Cortex of kidney (tissue), 1 donor: ENCODE measurements at places on chromosomes 7 and 10.

GRCh38 chr7:36185756-36186155, 32.7 kb downstream of the EEPD1 start:
- no peak for DNase-seq

DNA sequence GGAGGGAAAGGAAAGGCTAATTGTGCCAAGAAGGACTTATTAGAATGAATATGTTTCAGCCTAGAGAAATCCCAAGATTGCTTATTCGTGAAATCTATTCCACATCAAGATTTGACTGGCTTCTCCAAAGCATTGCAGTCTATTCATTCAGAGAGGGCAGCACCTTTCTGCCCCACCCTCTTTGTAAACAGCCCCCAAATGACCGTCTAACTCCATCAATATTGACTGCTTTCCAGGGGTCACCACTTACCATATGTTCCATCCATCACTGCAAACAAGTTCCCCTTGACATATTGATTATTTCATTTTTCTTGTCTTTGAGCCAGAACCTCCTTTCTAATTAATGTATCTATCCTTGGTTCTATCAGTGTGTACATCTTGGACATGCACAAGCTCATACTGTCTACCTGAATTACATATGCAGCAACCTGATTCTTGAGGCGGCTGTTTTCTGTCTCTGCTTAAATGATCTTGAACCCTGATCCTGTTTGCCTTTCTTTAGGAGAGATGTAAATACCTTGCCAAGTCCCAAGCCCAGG, 44.2 kb upstream of the PTER start:
- DNase-seq = no peak

GRCh38 chr10:2933519-2933918, 133.8 kb upstream of the PFKP start:
- no peak for DNase-seq

DNA sequence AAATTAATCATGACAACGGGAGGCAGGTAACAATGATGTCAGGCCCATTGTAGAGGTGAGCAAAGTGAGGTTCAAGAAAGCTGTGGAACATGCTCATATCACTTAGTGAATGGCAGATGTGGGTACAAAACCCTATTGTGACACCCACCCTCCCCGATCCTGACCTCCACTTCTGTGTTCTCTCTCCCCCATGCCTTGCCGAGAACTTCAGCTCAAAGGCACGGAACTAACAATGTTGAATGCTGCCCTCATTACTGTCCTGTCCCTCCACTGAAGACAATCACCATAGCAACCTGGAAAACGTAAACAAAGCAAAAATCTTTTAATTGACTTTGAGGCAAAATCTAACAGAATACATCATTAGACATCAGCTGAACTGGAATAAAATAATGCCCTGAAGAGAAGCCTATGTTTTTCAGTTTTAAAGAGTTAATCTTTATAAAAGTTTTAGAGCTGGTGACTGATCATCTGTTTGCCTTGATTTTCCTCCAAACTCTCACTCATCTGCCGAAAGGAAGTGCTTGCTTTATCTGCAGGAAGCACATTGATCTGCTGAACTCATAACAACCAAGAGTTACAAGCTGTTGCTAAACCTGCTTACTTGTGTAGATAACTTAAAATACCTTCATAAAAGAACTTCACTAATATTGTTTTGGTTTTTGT, 133.6 kb downstream of the CUBN start:
- DNase-seq = no peak

GRCh38 chr7:128887169-128888038, 23.1 kb downstream of the KCP start:
- DNase-seq = no peak

DNA sequence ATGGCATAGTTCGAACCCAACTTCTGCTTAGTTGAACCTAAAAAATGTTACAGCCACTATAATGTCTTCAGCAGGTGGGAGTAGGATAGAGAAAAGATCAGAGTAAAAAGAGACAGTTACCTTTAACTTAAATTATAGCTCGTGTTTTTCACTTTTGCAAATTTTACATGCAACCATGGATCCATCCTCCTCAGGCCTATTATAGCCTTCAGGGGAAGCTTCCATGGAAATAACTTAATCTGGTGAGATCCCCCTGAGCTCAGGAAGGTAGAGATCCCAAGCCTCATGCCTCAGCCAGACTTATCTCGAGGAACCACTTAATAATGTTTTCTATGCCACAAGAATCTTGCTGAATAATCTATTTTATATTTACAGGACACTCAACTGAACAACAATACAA, 159.4 kb upstream of the FAM3C start:
- no peak for DNase-seq

DNA sequence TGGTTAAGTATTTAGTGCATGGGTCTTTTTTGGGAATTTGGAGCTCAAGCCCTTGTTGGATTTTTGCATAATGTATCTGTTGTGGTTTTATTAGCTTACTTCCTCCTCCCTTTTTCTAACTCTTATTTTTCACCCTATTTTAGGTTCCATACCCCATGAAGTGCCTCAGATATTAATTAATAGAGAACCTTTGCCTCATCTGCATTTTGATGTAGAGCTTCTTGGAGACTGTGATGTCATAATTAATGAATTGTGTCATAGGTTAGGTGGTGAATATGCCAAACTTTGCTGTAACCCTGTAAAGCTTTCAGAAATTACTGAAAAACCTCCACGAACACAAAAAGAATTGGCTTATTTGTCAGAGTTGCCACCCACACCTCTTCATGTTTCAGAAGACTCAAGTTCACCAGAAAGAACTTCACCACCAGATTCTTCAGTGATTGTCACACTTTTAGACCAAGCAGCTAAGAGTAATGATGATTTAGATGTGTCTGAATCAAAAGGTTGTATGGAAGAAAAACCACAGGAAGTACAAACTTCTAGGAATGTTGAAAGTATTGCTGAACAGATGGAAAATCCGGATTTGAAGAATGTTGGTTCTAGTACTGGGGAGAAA, 28.0 kb downstream of the SIRT1 start:
- no peak for DNase-seq

DNA sequence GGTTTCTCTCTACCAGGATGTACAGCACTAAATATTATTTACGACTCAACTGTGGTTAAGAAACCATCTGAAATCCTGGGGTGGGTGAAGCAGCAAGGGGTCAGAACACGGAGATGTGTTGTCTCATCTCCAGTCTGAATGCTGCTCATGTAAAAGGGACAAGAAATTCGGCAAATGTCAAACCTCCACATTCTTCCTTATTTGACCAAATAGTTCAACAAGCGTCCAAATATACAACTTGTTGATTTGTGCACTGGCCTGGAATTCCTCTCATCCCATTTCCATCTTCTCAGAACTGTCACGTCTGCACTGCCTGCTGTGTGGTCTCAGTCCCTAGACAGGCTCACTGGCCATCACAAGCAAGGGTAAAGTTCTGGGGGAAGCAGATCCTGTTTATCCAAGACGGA, 520.0 kb downstream of the PARD3 start:
- DNase-seq = no peak

DNA sequence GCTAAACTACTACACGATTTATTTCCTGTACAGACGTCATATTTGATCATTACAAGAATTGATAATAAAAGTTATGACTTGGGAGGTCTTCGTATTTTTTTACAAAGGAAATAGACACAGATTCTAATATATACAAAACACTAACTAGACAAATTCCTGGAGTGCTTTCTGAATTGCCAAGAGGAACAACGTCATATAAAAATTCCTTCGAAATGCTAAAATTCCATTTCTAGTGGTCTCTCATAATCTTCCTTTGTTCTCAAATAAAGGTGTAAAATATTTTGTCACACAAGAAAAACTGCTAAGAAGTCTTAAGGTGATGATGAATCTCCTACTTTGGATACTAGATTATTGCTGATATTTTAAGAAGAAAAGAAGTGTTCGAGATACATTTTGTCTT, 85.4 kb downstream of the CDK6 start:
- no peak for DNase-seq

GRCh38 chr7:151716323-151716722, 160.6 kb downstream of the PRKAG2 start:
- no peak for DNase-seq

DNA sequence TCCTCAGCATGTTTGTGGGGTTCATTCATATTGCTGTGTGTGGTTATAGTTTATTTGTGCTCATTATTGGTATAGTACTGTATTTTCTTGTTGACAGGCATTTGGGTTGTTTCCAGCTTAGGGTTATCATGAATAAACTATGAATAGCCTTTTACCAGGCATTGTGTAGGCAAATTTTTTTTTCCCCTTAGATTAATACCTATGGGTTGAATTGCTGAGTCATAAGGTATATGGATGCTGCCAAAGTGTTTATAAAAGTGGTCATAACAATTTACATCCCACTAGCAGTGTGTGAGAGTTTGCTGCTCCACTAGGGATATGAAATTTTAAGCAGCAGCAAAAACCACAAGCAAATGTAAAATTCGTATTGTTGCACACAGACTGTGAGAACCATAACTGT, 175.0 kb downstream of the PLPP4 start:
- DNase-seq = no peak

DNA sequence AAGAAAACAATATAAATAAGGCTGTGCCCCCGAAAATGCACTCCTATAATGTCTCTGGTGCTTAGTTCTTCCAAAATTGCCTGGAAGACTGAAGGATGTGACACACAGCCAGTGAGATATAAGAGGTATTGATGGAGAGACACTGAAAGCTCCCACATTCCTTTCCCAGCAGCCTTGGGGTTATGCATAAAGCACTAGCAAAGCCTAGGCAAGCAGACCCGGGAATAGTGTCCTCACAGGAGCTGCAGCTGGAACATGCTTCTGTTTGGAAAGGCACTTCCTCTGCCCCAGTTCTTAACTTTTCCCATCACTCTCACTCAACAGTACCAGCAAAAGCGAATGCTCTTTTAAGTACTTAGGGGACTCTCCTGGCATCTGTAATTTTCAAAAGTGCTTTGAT, 178.0 kb downstream of the AMPH start:
- DNase-seq = no peak

GRCh38 chr7:150835702-150836280, 16.5 kb upstream of the AOC1 start:
- no peak for DNase-seq

- no peak for DNase-seq
Observed at GRCh38 chr10:97427571-97428179, 1.7 kb downstream of the PGAM1 start.

GRCh38 chr10:30600005-30600404, 29.5 kb downstream of the LYZL2 start:
- no peak for DNase-seq

GRCh38 chr10:43983856-43984271, 335.2 kb upstream of the ZNF32 start:
- DNase-seq = no peak

DNA sequence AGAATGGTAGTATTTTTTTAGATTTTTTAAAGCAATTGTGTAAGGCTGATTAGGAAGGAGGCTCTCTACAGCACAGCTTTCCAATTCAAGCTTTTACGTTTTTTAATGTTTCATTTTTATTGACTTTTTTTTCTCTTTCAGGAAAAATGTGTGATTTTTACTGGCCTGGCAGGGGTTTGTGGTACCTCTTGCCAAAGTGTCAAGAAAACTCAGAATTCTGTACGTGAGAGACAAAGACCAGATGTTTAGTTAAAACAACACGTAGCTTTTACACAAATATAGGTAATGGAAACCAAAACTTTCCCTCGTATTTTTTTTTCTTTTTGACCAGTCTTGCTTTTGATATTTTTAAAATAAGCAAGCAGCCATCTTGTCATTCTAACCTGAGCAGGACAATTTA, 6.0 kb upstream of the NPVF start:
- DNase-seq = no peak

GRCh38 chr7:70640266-70640833, 491.6 kb upstream of the GALNT17 start:
- DNase-seq = no peak

DNA sequence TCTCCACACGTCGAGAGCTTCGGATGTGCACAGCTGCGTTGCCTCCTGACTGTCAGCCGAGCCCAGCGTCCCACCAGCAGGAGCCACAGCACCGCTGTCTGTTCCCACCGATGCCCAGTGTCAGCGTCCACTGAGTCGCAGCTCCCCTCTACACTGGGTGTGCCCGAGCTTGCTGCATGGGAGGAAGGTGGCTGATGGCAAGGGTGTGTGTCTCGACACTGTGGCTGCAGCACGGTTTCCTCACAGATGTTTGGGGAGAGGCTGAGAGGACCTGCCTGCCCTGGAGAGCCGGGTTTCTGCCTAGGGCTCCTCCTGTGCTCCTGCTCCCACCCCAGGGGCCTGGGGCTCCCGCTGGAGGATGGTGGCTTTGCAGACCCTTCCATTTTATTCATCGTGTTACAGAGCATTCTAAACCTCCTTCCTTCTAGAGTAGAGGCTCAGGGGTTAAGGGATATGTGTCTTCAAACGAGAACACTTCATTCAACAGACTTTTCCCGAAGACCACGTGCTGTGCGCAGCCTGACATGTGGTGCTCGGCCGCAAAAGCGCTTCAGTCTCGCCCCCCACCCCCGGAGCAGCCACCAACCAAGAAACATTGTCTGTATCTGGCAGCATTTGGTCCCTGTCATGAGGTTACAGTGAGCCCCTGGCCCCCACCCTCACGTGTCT, 384.8 kb downstream of the DNAJB6 start:
- no peak for DNase-seq
